Psoas muscle (tissue), 8 donors: ENCODE measurements at places on chromosomes 3 and 15. TPM values are rescaled to one million over a fixed set of nuclear protein-coding genes. Genes with fewer than 3 reads are reported as not detected.

The SEMA3G gene
- 6.3 TPM for total RNA-seq

DNA sequence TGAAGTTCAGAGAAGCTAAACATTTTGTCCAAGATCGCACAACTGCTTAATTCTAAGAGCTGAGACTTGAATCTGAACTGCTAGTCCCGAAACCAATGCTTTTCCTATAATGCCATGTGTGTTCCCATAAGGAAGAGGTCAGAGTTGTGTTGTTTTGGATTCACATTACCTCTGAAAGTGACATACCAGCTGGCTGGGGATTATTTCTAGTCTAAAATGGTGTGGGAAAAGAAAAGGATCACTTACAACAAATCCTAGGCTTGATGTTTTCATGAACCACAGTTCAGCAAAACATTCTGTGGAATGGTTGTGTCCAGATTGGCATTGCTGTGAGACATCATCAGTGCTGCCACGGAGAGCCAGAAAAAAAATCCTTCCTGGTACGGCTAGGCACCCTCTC, 35.0 kb upstream of the LRRC3B start:
- no peak for DNase-seq

GRCh38 chr3:54374214-54374852, 252.0 kb downstream of the CACNA2D3 start:
- DNase-seq = no peak

DNA sequence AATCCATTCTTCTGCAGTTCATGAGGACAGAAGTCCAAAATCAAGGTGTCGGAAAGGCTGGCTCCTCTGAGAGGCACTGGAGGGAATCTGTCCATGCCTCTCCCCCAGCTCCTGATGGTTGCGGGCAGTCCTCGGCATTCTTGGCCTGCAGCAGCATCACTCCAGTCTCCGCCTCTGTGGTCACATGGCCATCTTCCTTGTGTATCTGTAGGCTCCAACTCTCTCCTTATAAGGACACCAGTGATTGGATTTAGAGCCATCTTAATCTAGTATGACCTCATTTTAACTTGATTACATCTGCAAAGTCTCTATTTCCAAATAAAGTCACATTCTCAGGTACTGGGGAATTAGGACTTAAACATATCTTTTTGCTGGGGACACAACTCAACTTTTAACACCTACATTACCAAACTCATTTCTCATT, 56.0 kb upstream of the FLNB start:
- DNase-seq = peak; percentile 38

- no peak for DNase-seq
Measured at GRCh38 chr3:129104498-129105079, 17.0 kb downstream of the RAB43 start.

The C3orf22 gene
- total RNA-seq = not detected

GRCh38 chr3:120049881-120050539, 44.2 kb downstream of the GSK3B start:
- DNase-seq = no peak

GRCh38 chr15:52658955-52659354, 20.2 kb downstream of the ATOSA start:
- no peak for DNase-seq

- no peak for DNase-seq
Measured at GRCh38 chr15:66599536-66600239, 33.9 kb upstream of the LCTL start.

- DNase-seq = no peak
Measured at GRCh38 chr15:83372434-83372891, 74.7 kb upstream of the SH3GL3 start.

The CISH gene
- total RNA-seq = 75.1 TPM

DNA sequence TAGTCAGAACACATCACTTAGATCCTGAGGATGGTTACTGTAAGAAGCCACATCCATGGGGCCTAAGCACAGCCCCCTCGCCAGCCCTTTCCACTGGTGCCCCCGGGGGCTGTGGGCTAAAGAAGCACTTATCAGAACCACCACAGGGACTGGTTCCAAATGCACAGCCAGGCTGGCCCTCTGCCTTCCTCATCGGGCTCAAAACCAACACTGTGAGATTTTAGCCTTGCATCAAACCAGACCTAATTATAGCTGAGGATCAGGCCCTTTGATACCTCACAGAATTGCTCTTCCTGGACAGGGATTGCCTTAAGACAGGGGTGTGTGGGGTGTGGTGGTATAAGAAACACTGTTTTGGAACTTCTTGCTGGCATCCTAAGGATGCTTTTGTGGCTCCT, 23.7 kb downstream of the SRPRB start:
- no peak for DNase-seq

DNA sequence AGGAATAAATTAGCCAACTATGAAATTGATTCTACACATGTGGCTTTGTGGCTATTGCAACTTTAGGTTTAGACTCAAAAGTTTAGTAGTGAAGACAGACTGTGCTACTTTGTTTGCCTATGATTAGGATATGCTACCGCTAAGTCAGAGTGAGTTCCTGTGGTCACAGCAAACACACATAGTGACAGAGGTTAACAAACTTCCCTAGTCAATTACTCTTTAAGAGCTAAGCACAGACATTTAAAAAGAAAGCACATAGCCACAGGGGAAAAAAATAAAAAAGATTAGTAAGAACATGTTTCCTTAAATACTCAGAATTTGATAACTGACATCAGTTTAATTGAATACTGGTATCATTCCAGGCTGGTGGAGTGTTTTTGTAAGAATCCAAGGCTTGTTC, 207.1 kb downstream of the GBE1 start:
- no peak for DNase-seq

The PLCD1 gene
- total RNA-seq = 7.9 TPM

The CCDC14 gene
- total RNA-seq = 5.6 TPM

The PLSCR2 gene
- total RNA-seq = not detected

DNA sequence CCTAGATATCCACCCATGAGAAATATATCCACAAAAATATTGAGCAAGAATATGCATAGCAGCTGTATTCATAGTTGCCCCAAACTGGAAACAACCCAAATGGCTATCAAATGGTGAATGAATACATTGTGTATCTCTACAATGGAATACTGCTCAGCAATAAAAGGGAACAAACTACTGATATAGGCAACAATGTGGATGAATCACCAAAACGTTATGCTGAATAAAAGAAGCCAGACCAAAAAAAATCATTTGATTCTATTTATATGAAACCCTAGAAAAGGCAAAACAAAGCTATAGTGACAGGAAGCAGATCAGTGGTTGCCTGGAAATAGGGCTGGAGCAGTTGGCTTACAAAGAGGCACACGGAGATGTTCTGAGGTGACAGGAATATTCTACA, 15.5 kb upstream of the CMTM7 start:
- no peak for DNase-seq

DNA sequence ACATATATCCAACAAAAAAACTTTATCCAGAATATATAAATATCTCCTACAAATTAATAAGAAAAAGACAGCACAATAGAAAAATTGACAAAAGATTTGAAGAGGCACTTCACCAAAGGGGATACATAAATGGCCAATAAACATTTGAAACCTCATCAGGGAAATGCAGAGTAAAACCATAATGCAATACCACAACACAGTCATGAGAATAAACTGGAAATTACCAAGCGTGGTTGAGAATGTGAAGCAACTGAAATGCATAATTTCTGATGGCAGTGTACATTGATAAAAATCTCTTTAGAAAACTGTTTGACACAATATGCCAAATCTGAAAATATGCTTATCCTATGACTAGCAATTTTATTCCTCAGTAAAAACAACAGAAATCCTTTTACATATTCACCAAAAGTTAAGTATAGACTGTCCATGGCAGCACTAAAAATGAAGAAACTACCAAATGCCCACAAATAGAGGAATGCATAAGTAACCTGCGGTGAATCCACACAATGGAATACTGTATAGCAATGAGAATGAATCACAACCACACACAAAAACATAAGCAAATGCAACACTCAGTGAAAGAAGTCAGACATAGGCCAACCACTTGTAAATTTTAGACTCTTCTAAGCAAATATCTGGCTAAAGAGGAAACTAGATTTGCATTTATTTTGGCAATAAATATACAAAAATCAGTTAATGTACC, 7.9 kb downstream of the LYZL4 start:
- no peak for DNase-seq

DNA sequence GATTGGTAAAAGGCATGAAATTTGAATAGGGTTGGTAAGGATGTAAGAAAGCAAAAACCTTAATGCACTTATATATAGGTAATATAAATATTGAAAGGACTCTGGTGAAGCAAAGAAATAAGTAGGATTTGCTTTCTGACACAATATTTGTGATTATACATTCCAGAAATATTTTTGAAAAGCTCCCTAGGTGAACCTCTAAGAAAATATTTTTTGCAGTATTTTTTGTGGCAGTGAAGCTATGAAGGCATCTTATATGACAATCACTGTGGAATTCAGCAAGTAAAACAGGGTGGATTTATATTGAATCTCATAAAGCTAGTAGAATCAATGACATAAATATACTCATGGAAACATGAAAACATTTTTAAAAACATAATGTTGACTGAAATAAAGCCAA, 119.6 kb upstream of the EPHA3 start:
- DNase-seq = no peak

DNA sequence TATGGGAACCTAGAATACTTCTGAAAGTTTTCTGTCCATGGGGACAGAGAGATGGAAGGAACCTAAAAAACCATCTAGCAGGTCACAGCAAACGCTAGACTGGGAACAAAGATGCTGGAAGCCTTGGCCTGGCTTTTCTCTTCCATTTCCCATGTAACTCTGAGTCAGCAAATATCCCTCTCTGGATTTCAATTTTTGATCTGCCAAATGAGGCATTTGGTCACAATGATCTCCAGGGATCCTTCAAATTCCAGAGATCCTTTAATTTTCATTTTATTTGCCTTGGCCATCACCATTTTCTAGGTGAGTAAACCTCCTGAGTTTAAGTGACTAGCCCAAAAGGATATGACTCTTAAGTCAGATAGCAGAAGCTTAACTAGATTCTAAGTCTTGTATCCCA, 39.7 kb downstream of the RTP1 start:
- DNase-seq = no peak

GRCh38 chr3:69384326-69384725, 1.6 kb downstream of the FRMD4B start:
- no peak for DNase-seq

The SH2D7 gene
- not detected for total RNA-seq

- no peak for DNase-seq
Measured at GRCh38 chr3:85297291-85297690, 338.5 kb downstream of the CADM2 start.

DNA sequence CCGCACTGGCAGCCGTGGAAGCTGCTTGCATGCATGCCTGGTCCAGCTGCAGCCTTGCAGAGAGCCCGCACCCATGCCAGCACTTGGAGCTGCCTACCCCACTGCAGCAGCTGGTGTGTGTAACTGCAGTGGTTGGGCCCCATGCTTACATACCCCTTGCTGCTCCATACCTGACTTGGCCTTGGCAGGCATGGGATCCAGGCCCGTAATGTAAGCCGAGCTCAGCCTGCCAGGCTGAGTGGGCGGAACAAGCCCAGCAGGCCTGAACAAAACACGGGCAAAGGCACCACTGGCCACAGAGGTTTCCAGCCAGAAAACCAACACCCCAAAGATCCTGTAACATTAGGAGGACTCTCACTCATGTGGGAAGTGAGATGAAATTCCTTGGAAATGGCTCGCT, 48.3 kb downstream of the SLC6A20 start:
- DNase-seq = no peak

GRCh38 chr3:49222002-49222401, 50.6 kb downstream of the KLHDC8B start:
- no peak for DNase-seq

GRCh38 chr15:78050441-78050809, 27.1 kb downstream of the TBC1D2B start:
- DNase-seq = no peak

DNA sequence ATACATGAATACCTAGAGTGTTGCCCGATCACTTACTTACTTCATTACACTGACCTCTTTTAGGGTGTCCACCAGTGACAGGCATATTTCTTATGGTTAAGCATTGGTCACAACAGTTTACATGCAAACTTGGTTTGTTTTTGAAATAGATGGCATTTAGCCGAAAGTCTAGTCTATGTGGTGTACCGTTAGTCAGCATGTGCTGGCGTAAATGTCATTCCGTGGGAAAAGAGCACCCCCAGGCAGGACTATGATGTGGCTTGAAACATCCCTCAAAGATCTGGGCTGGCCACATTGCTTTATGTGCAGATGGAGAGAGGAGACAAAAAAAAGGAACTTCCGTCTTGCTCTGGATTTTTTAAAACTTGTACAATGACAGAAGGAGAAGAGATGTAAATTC, 357.0 kb upstream of the ICE2 start:
- DNase-seq = no peak

GRCh38 chr15:26981492-26981891, 10.5 kb downstream of the GABRG3 start:
- DNase-seq = no peak

DNA sequence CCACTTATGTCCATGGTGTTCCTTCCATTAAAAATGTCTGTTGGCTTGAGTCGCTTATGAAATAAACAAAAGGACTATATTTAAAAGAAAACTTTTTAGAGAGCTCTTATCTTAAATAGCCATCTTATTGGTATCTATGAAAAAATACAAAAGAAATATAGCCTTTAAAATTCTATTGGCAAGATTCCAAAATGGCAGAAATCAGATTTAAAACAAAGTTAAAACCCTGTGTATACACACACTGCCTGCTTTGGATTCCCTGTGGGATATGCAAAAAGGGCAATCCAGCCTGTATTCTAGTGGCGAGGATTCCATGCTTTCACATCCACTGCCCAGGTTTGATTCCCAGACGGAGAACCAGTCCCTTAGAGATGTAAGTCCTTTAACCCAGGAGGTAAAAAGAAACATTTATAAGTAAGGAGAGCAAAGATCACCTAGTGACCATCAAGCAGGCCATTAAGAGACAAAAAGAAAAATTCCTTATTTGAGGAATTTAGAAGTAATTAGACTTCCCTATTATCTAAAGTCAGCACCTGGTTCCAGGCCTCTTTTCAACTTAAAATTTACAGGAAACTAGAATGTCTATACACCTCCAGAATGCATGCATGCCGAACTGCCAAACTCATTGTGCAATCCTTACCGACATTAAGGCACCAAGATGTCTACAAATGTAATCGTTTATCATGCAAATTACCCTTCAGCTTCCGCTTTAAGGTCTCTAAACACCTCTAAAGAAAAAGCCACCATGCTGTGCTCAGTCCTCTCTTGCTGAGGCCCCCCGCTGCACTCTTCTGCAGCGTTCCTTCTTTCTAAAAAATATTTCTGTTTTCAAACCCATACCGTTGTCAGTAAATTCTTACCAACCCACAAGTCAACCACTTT, 69.6 kb upstream of the STRIT1 start:
- no peak for DNase-seq

DNA sequence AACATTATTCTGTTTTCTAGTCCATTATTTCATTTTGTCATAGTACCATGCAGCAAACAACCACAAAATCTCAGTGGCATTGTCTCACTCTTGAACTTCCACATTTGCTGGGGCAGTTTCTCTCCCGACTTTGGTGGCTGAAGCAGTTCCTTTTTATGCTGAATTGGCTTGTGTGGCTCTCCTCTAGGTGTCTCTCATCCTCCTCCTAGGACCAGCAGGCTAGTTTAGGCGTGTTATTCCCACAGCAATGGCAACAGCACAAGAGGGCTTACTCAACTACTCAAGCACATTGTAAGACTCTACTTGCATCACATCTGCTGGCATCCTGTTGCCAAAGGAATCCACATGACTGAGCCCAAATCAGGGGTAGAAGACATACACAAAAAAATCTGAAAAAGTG, 201.8 kb upstream of the KCNH8 start:
- DNase-seq = no peak
